Stimulated activated naive CD8-positive, alpha-beta T cell treated with anti-CD3 and anti-CD28 coated beads, Interleukin-15, amount 100 ng/mL, for 72 hours (primary cell): ENCODE measurements at places on chromosomes 7 and 10.

- no peak for DNase-seq
These were observed 292.9 kb upstream of the PITRM1 start for GRCh38 chr10:3465406-3465891.

- peak; percentile 54 for DNase-seq
These were observed 122.8 kb downstream of the UBE2H start for GRCh38 chr7:129829737-129830631.

DNA sequence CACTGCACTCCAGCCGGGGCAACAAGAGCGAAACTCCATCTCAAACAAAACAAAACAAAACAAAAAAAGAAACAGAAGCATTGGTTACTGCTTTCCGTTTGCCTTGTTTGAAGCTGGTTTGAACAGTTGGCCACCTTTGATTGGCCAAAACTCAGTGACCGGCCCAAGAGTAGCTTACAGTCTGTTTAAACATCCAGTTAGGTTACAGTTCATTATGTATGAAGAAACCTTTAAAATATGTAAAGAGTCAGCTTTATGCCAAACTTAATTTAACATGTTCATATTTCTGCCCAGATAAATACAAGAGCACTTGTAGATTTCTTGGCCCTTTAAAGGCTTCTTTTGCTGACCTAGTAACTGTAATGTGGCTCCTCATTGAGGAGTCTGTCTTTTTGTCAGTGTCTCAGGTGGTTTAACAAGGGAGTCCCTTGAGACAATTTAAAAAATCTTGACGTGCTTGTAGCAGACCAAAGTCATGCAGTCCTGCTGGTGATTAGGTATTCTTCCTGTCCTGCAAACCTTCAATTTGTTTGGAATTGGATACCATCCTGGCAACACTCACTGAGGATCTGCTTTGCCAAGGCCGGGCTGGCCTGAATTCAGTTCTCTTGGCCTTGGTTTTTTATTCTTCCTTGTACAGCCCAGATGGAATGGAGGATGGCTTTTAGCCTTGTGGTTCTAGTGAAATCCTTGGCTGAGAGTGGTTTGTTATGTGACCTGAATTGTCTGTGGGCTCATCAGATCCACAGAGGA is 128.9 kb downstream of the PLXDC2 start:
- no peak for DNase-seq

DNA sequence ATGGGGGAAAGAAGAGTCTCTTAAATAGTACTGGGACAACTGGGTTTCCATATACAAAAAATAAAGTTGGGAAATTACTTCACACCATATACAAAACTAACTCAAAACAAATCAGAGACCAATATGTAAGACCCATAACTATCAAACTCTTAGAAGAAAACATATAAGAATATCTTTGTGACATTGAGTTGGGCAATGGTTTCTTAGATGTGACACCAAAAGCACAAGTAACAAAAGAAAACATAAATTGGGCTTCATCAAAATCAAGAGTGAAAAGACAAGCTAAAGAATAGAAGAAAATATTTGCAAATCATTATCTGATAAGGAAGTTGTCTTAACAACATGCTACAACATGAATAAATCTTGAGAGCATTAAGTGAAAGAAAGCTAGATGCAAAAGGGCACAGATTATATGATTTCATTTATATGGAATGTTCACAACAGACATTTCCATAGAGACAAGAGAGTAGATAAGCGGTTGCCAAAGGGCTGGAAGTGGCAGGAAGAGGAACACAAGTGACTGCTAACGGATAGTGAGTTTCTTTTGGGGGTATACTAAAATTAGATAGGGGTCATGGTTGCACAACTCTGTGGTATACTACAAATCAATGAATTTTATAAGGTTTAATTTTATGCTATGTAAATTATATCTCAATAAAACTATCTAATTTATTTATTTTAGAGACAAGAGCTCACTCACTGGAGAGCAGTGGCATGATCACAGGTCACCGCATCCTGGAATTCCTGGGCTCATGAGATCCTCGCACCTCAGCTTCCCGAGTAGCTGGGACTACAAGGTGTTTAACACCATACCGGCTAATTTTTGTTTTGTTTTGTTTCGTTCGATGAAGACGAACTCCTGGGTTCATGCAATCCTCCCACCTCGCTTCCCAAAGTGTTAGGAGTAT is 35.4 kb downstream of the JMJD1C start:
- DNase-seq: no peak

DNA sequence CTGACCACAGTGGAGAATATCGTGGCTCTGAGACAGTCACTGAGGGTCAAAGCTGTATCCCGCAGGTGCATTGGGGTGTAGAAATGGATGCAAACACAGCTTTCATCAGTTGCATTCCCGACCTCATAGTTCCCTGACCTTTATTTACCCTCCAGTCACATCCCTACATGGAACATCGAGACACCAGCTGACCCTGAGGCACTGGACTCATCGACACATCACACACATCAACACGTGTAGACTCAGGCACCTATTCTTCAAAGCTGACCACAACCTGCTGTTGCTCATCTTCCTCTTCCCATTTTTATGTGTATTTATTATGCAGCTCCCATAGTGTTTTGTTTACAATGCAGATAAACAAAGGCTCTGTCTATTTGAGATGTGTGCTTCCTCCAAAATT is 396.9 kb upstream of the NRP1 start:
- no peak for DNase-seq

GRCh38 chr7:74040101-74040790 is 12.3 kb downstream of the ELN start:
- DNase-seq: no peak
